ENCODE measurements at places on chromosomes 11 and 22. TPM values are rescaled to one million over a fixed set of nuclear protein-coding genes. Genes with fewer than 3 reads are reported as not detected.

CALCA gene
- total RNA-seq: not detected

DNA sequence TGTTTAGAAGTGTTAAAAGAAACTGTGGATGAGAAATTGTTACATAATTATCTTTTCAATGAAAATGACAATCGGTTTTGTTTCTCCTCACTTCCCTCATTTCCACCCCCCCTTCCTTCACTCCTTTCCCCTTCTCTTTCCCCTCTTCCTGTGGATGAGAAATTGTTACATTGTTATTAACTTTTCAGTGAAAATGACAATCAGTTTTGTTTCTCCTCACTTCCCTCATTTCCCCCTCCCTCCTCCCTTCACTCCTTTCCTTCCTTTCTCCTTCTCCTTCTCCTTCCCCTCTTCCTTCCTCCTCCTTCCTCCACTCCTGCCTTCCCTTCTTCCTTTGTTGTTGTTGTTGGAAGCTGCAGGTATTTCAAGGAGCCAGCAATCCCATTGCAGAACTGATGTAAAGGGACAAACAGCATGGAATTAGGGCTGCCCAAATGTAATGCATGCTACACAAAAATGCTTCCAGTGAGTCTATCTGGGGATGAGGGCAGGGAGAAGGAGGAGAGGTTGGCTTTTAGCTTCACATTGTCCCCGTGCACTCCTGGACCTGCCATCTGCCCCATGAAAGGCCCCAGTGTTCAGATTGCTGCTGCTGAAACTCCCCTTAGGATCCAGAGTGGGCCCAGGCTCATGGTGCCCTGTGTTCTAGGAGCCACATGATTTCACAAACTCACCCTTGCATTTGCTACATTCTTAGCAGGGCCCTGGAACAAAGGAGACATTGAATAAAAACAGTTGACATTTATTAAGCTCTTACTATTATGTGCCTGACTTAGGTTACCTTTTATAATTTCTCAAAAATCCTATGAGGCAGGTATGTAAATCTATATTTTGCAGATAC, 133.0 kb upstream of the TIMP3 start:
- no peak for DNase-seq

GRCh38 chr22:48037618-48038017, 1275.2 kb downstream of the TBC1D22A start:
- DNase-seq: no peak

CFAP300 gene
- not detected for total RNA-seq

- DNase-seq: no peak
These were observed 25.2 kb downstream of the LRRC74B start for GRCh38 chr22:21070690-21071615.

PHOX2A gene
- total RNA-seq: not detected

GRCh38 chr11:6448574-6448973, 7.8 kb upstream of the HPX start:
- DNase-seq: no peak

GRCh38 chr11:78961937-78962701, 387.5 kb upstream of the NARS2 start:
- DNase-seq: no peak

PLAAT2 gene
- total RNA-seq: not detected

GRCh38 chr11:73645972-73646631, at the start of gene PLEKHB1:
TSS of gene PLEKHB1 (plus strand) at chr11:73646581. CDS start at chr11:73646609, 28 bp downstream.
- no peak for DNase-seq

PTPMT1 gene
- 37.0 TPM for total RNA-seq

DNA sequence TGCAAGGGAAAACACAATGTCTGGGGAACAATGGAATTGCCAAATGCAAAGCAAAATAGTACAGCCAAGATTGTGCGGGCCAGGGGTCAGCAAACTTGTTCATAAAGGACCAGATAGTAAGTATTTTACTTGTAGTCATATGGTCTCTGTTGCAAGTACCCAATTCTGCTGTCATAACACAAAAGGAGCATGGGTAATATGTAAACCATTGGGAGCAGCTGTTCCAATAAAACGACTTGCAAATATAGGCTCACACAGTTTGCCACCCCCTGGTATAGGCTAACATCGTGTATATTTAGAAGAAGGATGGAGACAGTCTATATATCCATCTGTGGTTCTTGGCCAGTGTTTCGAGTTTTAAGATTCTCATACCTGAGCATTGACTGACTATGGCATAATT, 15.6 kb downstream of the SDHAF2 start:
- DNase-seq: no peak

OR52A1 gene
- total RNA-seq: not detected

CALCB gene
- total RNA-seq: 11.9 TPM

DNA sequence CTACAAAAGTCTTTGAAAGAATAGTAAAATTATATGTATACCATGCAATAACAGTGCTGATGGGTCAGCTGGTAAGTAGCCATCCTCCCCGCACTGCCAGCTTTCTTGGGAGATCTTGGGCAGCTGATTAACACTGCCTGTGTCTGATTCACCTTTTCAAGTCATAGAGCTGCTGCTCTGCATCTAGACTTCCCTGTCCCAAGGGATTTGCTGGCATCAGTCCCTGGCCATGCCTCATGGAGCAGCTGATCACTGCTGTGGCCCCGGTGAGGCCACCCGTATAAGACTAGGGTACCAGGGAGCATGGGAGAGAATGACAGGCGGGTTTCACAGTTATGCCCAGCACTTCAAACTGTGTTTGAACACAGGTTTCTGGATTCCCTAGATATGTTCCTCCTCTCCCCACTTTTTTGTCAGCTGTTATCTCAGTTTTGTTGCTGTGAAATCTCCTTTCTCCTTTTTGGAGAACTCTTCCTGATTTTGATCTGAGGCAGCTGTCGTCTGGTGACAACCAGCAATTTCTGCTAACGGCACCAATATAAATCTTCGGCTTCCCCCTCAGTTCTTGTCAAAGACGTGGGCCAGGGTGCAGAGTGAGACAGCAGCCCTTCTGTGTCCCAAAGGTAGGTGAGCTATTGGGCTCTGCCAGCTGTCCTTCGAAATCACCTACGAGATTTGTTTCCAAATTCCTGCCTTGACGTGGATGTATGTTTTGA, 438.9 kb downstream of the NTM start:
- no peak for DNase-seq

OTOG gene
- not detected for total RNA-seq

ACTN3 gene
- total RNA-seq: 0.32 TPM

- DNase-seq: no peak
These were observed 70.8 kb downstream of the RAB38 start for GRCh38 chr11:88104408-88104807.

GRCh38 chr22:50157709-50158375, 12.7 kb upstream of the PANX2 start:
- DNase-seq: no peak

GRCh38 chr11:95195831-95196230, 35.2 kb downstream of the SESN3 start:
- DNase-seq: no peak
